ENCODE measurements at places on chromosomes 3 and 15.

DNA sequence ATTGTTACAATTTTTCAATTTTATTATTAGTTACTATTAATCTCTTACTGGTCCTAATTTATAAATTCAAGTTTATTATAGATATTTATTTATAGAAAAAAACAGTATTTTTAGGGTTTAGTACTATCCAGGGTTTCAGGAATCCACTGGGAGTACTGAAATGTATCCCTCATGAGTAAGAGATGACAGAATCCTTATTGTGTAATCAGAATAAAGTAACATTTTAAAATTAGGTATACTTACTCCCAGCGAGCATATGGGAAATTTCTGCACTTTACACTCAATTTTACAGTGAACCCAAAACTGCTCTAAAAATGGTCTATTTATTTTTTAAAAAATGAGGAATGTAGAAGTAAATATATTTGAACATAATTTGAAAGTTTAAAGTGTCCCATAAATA is 202.7 kb downstream of the CGGBP1 start:
- DNase-seq: no peak

DNA sequence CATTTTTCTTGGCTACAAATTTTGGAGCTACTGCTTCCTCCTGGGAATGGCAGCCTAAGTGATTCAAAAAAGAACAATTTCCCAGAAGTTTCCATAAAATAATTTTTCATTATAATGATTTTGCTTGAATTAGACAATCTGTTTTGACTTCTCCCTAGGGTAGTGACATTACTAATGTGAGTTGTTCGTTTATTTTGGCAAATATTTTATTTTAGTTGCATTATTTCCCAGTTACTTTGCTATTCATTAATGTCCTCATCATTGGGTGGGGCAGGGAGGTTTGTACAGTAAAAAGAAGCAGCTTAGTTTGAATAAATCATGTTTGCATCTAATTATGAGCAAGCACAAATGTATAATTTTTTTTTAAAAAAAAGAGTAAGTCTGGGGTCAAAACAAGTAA is 686.6 kb downstream of the ROBO2 start:
- no peak for DNase-seq

DNA sequence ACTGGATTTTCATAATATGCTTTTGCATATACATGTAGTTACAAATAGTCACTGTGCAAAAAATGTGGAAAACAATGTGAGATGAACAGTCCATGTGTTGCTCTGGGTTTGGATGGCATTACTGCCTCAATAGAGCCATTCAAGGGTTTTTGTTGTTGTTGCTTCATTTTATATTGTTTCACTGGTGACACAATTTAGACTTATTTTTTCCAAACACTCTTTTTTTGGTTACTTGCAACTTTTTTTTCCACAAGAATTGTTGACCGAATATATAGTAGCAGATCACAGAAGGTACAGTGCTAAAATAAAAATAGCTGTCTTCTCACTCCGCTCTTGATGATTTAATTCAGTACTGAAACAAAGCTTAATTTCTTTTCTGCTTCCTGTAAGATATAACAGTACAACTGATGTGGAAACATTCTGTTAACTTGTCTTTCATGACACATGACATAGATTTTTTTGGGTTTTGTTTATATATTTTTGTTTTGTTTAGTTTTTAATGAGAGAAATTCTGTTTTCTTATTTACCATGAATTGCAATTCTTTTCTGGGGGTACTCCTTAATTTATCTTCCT is 618.6 kb downstream of the NAALADL2 start:
- DNase-seq: no peak

- no peak for DNase-seq
Observed at GRCh38 chr15:88788816-88789215, 14.4 kb upstream of the ACAN start.

GRCh38 chr3:37912052-37912733 is 50.5 kb downstream of the CTDSPL start:
- DNase-seq: no peak

DNA sequence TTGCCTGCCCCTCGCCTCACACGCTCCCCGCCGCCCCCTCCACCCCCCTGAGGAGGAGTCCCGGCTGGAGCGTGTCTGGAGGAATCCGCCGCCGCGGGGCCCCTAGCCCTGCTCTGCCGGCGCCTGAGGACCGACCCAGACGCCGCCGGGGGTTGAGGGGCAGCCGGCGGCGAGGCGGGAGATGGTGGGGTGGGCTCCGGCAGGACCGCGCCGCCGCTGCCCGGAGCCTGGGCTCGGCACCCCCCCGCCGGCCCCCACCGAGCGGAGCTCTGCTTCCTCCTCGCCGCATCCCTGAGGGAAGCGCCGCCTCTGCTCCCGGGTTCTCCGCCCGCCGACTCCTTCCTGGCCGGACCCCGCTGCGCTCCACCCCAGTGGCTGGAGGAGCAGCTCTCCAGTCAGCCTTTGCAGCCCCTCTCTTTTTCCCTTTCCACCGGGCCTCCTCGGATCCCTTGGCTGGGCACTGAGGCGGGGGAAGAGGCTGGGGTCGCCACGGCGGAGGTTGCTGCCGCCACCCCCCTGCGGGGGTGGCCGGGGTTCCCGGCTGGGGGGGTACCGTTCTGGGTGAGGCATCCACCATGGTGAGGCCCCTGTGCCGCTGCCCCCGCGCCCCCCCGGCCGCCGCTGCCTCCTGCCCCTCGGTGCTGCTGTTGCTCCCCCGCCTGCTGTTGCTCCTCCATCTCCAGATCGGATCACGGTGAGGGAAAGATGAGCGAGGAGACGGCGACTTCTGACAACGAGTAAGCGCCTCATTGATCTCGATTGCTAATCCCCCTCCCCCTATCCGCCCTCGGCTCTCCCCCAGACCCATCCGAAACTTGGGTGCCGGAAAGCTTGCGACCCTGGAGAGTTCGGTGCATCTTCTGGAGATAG is at the start of gene SPRED1:
TSS of gene SPRED1 (plus strand) at position 356 of the 870 bp plus-strand sequence. CDS start at position 706, 350 bp downstream.
- no peak for DNase-seq

- no peak for DNase-seq
Observed at GRCh38 chr3:86995537-86995936, 4.6 kb upstream of the VGLL3 start.

GRCh38 chr3:42892169-42892568 is 13.8 kb upstream of the ZNF662 start:
- DNase-seq: no peak

DNA sequence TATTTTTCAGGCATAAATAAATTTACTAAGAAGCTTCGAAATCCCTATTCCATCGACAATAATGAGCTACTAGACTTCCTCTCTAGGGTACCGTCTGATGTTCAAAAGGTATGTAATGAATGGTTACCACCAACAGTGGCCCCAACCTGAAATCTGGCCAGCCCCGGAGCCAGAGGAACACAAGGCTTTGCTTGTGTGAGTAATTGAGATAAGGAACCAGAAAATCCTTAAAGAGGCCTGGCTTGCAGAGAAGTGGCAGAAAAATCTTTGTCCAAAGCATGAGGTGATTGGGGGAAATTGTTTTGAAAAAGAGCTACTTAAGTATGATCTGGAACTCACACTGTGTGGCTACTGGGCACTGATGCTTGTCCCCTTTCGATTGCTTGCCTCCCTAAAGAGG is 245.3 kb downstream of the MCTP2 start:
- DNase-seq: no peak

DNA sequence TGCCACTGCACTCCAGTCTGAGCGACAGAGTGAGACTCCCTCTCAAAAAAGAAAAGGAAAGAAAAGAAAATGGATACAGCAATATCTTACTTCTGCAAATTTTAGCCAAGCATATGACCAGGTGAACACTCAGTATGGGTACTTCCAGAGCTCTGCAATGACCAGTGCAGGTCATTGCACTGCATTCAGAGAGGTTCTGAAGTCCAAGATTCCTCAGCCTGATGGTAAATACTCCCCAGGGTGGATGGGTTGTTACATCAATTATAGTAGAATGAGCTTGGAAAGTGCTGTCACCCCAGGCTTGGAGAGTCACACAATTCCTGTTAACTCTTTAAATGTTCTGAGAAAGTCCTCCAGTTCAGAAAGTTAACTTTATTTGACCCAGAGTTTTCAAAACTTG is 103.7 kb downstream of the RPLP1 start:
- DNase-seq: no peak

- no peak for DNase-seq
Observed at GRCh38 chr3:31530960-31531335, 1.8 kb upstream of the STT3B start.

DNA sequence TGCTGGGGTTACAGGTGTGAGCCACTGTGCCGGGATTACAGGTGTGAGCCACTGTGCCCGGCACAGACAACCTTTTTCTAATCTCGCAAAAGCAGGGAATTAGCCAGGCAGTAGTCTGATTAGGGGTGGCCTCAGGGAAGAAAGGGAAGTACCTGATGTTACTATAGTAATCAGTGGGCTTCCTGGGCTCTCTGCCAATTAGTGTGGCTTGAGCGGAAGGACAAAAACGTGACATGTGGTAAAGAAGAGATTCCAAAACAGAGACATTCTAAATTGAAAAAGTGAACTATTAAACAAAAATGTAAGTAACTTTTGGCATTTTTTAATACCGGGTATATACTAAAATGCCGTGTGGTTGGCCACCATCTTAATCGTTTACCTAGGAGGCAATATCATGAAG is 48.1 kb downstream of the CFAP20DC start:
- DNase-seq: no peak

- no peak for DNase-seq
Observed at GRCh38 chr15:36130641-36131310, 448.6 kb upstream of the CDIN1 start.

DNA sequence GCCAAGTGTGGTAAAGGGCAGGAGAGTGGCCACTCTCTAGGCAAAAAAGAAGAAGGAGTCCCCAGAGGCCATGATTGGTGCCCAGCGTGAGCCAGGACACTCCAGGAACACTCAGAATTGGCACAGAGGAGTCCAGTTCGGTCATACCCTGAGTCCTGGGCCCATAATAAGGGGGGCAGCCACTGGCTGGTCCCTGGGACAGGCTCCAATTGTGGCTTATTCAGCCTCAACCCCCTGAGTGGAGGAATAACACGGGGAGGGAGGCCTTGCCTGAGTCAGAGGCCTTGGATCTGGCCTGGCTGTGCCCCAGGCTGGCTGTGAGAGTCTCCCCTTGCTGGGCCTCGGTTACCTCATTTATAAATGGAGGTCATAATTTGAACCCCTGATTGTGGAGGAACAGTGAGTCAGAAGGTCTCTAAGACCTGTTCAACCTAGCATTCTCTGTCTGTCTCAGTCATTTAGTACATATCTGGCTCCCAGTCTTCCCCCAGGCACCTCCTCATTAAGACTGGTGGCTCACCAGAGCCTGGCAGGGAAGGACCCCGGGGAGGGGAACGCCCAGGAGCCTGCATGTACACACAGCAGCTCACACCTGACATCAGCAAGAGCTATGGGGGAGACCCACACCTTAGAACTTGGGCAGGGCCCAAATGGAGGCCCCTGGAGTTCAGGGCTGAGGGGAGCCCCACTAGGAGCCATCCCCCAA is 95.9 kb upstream of the ATP2B2 start:
- no peak for DNase-seq

DNA sequence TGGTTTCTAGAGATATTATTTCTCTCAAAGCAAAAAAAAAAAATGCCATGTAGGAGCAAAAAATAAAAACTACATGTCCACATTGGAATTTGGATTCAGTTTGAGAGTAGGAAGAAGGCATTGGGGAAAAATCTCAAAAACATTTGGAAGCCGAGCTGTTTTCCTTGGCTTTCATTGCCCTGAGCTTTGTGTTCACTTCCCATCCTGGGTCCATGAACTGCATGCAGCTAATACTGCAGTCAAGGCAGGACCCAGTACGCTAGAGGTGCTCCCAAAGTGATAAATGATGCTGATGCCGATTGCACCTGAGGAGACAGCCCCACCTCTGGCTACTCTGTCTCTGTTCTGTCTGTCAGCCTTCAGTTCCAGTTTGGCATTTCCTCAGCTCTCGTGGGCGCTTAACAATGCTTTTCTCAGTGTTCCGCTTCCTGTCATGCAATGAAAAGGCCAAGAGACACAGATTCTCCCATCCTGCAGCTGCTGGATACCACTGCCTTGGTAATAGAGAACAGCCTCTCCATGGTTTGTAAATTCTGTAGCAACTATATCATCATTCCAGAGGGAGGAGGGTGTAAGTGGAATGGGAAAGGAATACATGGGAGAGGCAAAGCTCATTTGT is 181.8 kb downstream of the RYR3 start:
- DNase-seq: no peak

DNA sequence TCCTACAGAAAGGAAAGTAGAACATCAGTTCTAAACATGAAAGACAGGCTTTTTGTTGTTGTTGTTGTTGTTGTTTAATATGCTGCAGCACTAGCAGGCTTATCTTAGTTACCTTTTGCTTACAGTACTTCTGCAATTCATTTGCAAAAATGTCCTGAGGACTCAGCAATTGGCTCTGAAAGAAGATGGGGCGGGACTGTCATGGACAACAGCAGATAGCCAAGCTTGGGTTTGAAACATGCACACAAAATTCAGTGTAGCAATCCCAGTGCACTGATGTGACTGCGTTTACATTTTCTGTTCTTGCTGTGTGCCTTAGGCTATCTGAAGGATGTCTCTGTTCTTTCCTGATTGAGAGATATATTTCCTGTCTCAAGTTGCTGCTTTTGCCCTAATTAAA is 9.2 kb downstream of the UNC13C start:
- DNase-seq: no peak

DNA sequence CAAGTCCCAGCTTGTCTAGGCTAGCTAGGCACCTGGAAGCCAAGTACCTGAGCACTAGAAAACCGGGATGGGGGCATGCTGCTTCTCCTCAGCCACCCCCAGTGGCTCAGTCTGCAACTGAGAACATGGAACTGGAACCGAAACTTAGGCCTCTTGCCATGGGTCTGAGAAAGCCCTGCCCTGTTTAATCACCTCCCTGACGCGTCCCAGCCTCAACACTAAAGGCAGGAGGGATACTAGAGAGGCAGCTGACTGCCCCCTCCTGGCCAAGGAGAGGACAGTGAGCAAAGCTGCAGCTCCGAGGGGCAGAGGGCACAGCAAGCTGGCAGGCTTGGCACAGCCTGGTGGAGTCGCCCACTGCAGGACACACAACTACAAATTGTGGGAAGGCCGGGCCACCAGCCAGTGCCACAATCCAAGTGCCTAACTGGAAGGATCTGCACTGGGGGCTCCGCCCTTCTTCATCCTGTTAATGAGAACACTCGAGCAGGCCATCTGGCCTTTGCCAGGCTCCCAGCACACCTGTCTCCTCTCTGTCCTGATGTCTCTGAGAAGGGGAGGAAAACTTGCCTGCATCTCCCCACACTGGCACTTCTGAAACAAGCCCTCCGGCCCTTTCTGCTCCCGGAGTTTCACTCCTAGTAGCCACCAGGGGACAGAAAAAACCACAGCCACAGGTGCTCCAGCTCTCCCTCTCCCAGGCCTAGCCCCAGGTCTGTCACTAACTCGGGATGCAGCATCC is 53.7 kb downstream of the BDH1 start:
- no peak for DNase-seq

DNA sequence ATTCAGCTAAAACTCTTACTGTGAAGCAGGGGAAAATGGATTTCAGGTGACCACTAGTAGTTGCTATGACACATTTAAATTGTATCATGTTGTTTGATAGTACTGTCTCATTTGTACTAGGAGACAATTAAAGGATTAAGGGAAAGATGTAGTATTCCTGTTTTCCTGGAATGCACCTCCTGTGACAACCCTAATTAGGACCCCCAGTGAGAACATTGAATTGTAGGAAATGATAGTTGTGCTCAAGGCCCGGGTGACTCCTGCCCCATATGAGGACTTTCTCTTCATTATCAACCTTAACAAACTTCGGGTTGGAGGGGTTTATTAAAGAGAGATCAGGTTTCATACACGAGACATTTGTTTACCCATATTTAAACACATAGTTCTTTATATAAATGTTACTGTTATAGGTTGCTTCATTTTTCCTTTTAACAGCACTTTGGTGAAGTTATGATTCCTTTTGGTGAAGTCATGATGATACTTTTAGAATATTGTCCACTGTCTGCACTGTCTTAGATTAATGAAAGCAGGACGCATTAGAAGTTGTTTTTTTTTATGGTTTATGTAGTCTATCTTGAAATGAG is 392.6 kb upstream of the NAALADL2 start:
- no peak for DNase-seq

Measured in activated CD8-positive, alpha-beta memory T cell treated with anti-CD3 and anti-CD28 coated beads for 4 hours (primary cell).